ENCODE measurements at places on chromosomes 3 and 15.

GRCh38 chr3:131324923-131325322 lies 56.7 kb upstream of the NUDT16 start:
- no peak for DNase-seq

DNA sequence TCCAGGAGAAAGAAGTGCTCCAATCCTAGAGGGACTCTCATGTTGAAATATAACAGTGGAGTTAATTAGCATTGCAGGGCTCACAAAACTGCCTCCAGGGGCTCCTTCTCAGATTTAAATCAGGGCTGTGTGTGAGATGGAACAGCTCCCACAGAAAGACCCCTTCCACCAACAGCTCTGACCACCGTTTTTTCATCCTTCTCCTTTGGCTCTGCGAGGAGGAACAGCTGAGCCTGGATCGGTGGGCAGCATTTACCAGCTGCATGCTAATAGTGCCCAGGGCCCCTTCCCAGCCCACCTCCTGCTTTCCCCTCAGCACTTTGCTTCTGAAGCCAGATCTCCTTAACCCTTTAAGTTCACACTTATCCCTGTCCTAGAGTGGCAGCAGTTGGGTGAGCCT lies 119.2 kb upstream of the UBE2E1 start:
- DNase-seq = no peak

GRCh38 chr15:26771578-26772153 lies 1.2 kb downstream of the GABRB3 start:
- no peak for DNase-seq

DNA sequence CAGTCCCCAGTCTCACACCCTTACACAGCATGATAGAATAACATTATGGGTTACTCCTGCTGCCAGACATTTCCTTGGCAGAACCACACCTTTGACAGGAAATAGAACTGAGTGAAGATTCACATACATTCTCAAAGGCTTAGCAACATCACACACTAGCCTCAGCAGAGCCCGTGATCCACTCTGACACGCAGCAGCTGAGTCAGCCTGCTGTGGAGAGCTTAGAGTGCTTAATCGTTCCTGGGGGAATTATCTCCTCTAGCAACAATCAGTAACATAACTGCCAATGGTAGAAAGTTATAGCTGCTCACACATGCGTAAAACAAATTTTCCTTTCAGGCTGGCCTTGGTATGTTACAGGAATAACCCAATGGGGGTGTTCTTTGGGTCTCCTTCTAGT lies 382.1 kb downstream of the GAP43 start:
- DNase-seq = no peak

GRCh38 chr3:44958386-44958785 lies 17.6 kb downstream of the ZDHHC3 start:
- no peak for DNase-seq

DNA sequence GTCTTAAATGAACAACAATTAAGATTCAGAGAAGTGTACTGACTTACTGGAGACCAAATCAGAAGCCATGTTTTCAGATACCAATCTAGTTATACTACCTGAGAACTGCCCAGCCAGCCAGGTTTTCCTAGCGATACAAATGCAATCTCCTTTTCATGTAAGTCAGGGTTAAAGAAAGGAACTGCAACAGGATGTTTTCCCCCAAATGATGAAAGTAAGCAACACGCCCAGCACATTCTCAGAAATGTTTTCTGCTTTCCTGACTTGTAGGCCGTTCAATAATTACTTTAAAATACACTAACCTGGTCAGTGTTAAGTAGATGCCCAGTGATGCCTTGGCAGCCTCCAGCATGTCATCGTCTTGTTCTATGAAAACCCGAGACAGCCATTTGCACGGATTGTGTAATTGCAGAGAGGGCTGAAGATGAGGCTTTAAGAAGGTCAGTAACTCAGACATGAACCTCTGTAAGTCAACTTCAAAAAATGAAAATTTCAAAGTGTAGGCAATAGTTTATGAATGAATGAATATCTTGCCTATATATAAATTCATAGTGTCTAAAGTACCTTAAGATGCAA lies 30.3 kb downstream of the LINS1 start:
- DNase-seq = no peak

DNA sequence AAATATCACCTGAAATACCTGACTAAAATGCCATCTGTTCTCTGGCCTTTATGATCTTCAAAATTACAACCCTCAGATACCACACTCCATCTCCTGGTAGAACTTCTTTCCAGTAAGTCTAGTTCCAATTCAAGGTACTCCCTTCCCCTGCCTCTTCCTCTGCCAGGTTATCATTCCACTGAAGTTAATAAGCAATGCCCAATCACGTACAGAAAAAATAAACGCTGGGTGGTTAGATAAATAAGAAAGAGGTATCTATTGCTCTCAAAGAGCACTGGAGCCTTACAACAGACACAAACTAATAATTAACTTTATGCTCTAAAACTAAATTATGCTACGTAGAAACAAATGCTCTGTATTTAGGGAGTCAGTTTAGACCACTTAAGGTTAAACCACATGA lies 112.5 kb downstream of the MYO9A start:
- DNase-seq = no peak

- no peak for DNase-seq
Observed at GRCh38 chr15:62932436-62932835, 110.1 kb upstream of the TPM1 start.

All from activated CD4-positive, alpha-beta T cell treated with anti-CD3 and anti-CD28 coated beads, Interleukin-2, Interleukin-6, amounts not matched to agents 100 ng/mL and 50 ng/mL, durations not matched to agents 16 hours and 8 hours (primary cell).